ENCODE measurements at places on chromosomes 4 and X.
A peak's percentile ranks its signal among the peaks of the same experiment; 100 is the strongest.

DNA sequence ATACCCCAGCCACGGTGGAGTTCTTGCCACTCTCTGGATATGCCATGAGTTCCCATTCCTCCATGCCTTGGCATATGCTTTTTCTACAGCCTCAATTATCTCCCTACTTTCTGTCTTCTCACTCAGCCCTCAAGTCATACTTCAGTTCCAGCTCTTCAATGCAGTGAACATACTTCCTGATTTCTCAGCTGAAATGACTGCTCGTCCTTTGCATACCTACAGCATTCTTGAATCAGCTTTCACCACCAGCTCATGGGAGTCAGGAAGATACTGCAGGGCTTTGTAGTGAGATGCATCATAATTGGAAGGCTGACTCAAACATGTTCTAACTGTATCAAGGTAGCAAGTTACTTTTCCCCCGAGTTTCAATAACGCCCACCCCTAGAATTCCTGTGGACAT lies 118.4 kb downstream of the APBB2 start:
- no peak for DNase-seq

DNA sequence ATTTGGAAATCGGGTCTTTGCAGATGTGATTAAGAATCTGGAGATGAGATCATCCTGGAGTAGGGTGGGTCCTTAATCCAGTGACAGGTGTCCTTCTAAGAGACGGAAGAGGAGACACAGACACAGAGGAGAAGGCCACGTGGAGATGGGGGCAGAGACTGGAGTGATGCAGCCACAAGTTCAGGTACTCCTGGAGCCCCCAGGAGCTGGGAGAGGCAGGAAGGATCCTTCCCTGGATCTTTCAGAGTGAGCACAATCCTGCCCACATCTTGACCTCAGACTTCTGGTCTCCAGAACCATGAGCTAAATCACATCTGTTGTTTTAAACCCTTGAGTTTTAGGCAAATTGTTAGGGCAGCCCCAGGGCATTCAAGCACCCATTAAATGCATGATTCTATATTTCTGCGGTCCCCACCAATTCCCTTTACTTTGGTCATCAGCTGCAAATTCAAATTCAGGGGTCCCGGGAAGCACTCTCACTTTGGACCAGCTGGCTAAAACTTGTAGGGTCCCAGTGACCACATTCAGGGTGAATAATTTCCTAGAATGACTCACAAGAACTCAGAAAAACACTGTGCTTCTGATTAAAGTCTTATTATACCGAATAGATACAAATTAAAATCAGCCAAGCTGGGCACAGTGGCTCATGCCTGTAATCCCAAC lies 12.8 kb upstream of the AKAP17A start:
- DNase-seq: no peak

- no peak for DNase-seq
Observed at GRCh38 chr4:1042352-1043055, 31.1 kb downstream of the FGFRL1 start.

DNA sequence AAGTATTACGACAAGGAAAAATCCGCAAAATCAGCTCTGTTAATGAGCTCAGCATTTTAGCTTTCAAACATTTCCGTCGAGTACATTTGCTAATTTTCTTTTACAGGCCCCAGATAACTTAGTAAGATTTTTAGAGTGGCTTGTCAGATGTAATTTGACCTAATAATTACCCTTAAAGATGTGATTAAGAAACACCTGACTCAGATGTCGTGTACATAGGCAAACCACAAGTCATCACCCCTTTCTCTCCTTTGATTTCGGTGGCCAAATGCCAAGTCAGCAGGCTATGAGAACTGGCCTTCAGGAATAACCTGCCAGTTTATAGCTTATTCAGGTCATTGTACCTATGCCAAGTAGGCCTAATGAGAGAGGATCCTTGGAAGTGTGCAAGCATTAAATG lies 369.6 kb downstream of the PCDH7 start:
- DNase-seq: peak; percentile 12

- peak; percentile 65 for DNase-seq
Observed at GRCh38 chrX:2781698-2782097, 29.9 kb downstream of the XG start.

- no peak for DNase-seq
Observed at GRCh38 chr4:98466868-98467599, 191.4 kb downstream of the TSPAN5 start.

- DNase-seq: no peak
Observed at GRCh38 chrX:75957107-75957610, 172.1 kb upstream of the MAGEE2 start.

DNA sequence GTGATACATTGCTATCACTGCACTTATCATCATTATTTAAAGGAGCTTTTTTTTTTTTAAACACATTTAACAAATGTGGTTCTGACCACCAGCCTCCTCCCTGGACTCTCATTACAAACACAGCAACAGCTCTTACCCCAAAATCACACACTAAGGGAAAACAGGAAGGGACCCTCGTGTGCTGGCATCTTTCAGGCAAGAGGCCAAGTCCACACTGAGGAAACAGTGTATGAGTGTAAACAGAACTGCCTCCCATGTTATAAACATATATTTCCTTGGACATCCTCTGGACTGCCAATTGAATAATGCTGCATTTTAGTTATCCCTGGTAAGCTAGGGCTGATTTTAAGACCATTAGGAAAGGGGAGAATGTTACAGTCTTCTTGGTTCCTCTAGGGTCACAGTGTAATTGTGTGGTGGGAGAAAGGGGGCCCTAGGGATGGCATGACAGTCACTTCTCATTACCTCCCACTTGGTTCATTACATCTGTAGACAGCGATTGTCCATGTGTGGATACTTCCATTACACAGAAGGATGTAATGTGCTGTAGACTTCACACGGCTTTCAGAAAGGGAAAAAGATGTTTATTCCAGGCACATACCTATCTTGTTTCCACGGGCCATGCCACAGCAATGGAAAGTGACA lies 244.6 kb upstream of the TET2 start:
- no peak for DNase-seq

DNA sequence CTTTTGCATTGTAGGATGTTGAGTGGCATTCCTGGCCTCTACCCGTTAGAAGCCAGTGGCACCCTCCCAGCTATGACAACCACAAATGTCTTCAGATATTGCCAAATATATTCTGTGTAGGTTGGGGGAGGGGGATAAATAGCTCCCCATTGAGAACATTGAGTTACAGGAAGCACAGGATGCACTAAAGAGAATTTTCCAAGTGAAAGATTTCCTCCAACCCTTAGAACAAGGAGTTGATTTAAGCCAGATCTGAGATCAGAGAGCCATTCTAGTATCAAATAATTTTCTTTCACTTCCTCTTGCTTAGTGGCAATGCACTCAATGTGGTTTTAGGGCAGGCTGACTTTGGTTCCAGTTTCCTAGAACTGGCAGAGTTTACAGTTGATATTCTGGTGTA lies 436.6 kb downstream of the C4orf33 start:
- peak; percentile 19 for DNase-seq

All from RPMI8226 (cell line).